ENCODE measurements at places on chromosomes 5 and 9. TPM values are rescaled to one million over a fixed set of nuclear protein-coding genes. Genes with fewer than 3 reads are reported as not detected.

STK32A gene
- not detected for total RNA-seq

SPINK6 gene
- total RNA-seq: not detected

FAM78A gene
- total RNA-seq: 95.6 TPM

FBP2 gene
- not detected for total RNA-seq

UHRF2 gene
- total RNA-seq: 222 TPM

ACOT12 gene
- total RNA-seq: not detected

PCDHGC4 gene
- total RNA-seq: not detected

PKD2L2 gene
- total RNA-seq: not detected

SMIM33 gene
- total RNA-seq: 0.54 TPM
